ENCODE measurements at places on chromosomes 12 and 14.

DNA sequence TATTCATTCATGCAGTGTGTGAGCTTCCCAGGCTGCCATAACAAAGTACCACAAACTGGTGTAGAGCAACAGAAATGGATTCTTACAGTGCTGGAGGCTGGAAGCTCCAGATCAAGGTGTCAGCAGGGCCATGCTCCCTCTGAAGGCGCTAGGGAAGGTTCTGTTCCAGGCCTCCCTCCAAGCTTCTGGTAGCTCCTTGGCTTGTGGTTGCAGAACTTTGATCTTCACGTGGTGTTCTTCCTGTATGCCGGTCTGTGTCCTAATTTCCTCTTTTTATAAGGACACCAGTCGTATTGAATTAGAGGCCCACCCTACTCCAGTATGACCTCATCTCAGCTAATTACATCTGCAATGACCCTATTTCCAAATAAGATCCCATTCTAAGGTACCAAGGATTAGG is 3.1 kb downstream of the OTUB2 start:
- no peak for DNase-seq

GRCh38 chr12:52518574-52519386 is 1.4 kb downstream of the KRT5 start:
- DNase-seq: no peak

- no peak for DNase-seq
Measured at GRCh38 chr12:4506870-4507269, 31.8 kb upstream of the RAD51AP1 start.

DNA sequence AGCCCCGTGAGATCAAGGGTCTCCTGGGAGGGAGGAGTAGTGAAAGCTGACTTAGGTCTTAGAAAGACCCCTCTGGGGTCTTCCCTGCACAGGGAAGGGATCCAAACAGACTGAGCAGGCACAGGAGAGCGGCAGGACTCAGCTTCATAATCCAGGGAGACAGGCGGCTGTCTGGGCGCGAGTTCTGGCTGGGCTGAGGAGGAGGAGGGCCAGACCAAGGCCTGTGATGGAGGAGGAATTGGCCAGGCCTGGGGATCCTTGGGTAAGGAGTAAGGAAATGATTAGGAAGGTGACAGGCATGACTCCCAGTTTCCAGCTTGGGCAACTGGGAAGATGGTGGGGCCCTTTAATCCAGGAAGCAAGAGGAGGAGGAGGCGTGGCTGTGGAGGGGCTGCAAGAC is 93.1 kb downstream of the DICER1 start:
- no peak for DNase-seq

Data from NCI-H774 (cell line).